Left ventricle myocardium superior (tissue), 1 donor: ENCODE measurements at places on chromosomes 6 and 20. TPM values are rescaled to one million over a fixed set of nuclear protein-coding genes. Genes with fewer than 3 reads are reported as not detected.

- no peak for DNase-seq
These were observed 47.9 kb upstream of the IL17A start for GRCh38 chr6:52138284-52138683.

DNA sequence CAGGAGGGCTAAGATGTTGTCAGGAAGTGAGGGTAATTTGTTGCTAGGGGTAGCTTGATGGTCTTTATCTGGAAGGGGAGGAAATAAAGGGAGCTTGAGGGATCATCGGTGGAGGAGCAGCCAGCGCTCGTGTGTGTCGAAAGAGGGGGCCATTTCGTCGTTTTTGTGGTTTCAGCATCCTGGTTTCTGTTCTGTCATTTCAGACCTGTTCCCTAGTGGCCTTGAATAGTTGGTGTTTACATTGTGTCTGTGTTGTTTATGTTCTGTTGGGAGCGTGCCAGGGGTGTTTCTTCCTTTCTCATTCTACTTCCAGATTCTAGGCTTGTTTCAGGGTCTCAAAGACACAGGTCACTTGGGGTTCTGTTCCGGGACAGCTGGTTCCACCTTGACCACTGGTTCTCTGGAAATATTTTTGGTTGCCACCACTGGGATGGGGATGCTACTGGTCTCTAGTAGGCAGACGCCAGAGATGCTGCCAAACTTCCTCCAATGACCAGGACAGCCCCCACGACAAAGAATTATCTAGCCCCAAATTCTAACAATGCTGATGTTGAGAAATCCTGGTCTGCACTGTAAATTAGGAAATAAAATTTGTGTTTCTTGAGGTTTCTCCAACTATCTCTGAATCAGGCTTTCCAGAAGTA is 113.9 kb upstream of the NAA20 start:
- DNase-seq: peak; percentile 46

The VSX1 gene
- not detected for total RNA-seq

DNA sequence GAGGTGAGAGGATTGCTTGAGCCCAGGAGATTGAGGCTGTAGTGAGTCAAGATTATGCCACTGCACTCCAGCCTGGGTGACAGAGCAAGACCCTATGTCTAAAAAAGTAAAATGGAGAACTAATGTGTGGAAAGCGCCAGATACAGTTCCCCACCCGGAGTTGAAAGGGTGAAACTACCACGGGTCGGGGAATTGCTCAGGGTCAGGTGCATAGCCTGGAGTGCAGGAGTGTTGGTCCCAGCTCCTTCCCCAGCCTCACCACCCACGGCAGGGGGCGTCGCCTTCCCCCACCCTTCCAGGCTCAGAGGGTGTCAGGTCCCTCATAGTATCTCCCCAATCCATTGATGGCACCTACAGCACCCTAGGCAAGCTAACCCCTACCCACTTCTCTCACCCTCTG is 26.1 kb downstream of the C20orf203 start:
- no peak for DNase-seq

DNA sequence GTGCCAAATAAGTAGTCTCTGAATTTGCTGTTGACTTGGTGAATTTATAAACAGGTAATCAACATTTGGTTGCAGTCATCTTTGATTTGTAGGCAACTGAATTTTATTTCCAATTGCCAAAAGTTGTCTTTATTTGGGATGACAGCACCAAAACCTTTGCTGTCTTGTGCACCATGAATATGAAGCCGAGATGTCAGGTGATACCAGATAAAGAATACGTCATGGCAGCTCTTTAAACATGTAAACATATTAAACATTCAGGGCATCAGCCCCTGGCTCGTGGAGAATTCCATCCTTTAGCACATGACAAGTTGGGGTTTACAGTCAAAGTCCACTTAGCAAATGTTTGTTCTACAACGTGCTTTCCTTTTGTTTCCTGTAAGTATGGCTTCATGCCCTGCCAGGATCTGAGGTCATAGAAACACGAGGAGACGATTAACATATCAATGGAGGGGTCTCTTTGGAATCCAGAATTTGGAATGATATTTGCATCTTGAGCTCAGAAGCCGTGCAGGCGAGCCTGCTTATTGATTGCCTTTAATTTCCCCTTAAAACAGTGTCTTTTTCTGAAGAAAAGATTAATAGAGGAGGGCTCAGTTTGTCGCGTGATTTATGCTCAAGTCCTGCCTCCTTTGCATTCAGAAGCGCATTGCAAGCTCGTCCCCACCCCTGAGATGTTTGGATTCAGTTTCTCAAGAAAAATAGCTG is 170.2 kb upstream of the ZNF217 start:
- no peak for DNase-seq

DNA sequence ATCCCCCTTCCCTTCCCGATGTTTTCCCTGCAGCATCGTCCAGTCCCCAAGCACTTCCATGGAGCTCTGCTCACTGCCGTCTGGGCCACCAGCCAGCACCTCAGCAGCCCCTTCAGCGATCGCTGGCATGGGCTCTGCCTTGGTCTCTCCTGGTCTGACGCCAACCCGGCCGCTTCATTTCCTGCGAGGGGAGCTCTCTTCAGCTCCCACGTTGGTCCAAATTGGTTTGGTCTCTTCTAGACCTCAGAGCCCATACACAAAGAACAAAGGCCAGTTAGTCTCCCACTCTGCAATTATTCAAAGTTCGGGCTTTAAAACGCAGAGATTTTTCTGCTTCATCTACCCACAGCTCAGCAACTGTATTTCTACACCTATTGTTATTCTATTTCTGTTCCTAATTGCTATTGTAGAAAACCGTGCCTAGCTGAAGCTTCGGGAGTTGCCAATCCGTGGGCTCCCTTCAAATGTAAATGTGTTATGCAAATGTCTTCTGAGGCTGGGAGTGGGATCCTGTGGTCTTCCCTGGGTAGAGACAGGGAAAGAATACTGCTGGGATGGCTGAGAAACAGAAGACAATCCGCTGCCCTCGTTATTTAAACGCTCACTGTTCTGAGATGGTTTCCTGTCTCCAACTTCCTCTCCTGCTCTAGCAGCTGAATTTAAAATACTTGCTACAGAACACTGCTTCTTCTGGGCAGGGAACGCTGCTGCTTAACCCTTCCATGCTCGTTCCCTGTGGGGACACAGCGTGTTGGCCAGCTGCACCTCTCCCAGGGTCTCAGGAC is 154.2 kb upstream of the QKI start:
- peak; percentile 50 for DNase-seq

The ASIP gene
- total RNA-seq: 9.5 TPM

- DNase-seq: peak; percentile 89
These were observed 59.2 kb downstream of the TRAM2 start for GRCh38 chr6:52517502-52518278.

GRCh38 chr6:22437665-22438064 is 131.7 kb upstream of the HDGFL1 start:
- DNase-seq: no peak

DNA sequence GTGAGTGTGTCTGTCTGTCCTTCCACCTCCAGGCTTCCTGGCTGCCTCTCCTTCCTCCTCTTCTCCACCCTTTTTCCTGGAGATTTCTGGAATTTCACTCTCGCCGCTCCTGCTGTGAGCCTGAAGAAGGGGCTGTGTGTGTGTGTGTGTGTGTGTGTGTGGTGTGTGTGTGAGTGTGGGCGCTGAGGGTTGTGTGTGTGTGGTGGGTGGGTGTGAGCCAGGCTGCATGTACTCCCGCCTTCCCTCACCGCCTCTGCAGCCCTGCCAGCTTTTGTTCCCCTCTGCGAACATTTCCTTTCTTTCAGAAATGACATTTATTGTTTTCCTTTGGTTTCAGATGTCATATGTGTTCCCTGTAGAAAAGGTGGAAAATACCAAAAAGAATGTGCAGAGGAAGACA is 76.0 kb downstream of the SRC start:
- no peak for DNase-seq

DNA sequence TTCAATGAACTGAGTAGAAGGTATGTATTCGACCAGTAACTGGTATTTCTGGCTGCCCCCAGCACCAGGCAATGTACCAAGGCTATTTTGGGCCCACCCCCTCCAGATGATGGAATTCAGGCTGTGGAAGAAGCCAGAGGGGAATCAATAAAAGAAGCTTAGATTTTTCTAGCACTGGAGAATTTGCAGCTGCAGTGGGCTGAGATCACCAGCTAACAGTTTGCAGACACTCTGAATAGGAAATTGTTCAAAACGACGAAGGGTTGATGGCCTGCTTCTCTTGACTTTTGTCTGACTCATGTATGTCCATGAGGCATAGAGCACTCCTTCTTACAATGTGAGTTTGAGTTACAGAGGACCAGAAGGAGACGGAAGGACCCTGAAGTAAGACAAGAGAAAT is 32.4 kb upstream of the FBXO9 start:
- DNase-seq: no peak

DNA sequence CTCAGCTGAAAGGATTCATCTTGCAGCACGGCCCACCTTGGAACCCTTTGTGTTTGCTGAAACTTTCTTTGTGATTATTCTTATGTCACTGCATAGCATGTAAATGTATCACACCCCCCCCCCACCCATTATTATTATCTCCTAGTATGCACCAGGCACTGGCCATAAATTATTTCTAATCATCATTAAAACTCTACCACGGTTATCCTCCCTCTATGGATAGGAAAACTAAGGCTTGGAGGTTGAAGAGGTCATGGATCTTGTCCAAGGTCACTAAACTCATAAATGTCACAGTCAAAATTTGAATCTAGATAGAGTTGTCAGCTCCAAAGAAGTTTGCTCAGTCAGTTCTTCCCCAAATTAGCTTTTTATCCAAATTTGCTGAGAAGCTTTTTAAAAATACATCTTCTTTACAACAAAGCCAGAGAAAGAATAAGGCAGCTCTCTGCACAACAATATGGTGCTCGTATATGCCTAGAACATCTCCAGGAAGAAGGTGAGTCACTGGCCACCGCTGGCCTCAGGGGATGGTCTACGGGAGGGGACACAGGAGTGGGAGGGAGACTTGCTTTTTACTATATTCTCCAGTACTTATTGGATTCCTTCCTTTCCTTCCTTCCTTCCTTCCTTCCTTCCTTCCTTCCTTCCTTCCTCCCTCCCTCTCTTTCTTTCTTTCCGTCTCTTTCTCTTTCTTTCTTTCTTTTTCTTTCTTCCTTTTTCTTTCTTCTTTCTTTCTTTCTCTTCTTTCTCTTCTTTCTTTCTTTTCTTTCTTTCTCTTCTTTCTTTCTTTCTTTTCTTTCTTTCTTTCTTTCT is 134.5 kb downstream of the VEGFA start:
- DNase-seq: no peak

The ZNF831 gene
- 0.17 TPM for total RNA-seq

The ADTRP gene
- total RNA-seq: not detected

DNA sequence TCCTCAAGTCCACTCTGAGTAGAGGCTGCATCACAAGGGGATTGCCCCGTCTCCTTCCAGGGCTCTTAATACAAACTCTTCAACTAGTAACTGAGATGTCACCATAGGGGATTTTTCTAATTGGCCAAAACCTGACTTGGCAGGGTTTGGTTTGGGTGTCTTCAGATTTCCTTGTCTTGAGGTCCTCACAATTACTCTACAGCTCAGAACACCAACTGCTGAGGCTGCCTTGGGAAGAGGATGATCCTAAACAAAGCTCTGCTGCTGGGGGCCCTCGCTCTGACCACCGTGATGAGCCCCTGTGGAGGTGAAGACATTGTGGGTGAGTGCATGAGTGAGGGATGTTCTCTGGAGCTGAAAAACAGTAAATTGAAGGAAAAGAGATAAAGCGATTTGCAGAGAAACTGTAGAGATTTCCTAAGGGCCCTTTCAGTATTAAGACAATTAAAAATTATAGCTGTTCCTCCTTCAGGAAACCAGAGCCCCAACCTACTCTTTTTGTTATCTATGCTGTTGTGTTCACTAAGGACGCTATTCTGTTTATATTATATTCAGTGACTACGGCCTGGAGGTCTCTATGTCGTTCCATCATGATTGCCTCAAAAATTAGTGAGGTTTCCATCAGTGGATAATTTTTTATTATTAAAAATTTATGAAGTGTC is at the start of gene HLA-DQA1:
HLA-DQA1 (plus strand) TSS at position 188 of the 662 bp plus-strand sequence; CDS start at position 241, 53 bp downstream.
- no peak for DNase-seq

GRCh38 chr6:56659721-56660380 is 17.2 kb upstream of the DST start:
- no peak for DNase-seq

DNA sequence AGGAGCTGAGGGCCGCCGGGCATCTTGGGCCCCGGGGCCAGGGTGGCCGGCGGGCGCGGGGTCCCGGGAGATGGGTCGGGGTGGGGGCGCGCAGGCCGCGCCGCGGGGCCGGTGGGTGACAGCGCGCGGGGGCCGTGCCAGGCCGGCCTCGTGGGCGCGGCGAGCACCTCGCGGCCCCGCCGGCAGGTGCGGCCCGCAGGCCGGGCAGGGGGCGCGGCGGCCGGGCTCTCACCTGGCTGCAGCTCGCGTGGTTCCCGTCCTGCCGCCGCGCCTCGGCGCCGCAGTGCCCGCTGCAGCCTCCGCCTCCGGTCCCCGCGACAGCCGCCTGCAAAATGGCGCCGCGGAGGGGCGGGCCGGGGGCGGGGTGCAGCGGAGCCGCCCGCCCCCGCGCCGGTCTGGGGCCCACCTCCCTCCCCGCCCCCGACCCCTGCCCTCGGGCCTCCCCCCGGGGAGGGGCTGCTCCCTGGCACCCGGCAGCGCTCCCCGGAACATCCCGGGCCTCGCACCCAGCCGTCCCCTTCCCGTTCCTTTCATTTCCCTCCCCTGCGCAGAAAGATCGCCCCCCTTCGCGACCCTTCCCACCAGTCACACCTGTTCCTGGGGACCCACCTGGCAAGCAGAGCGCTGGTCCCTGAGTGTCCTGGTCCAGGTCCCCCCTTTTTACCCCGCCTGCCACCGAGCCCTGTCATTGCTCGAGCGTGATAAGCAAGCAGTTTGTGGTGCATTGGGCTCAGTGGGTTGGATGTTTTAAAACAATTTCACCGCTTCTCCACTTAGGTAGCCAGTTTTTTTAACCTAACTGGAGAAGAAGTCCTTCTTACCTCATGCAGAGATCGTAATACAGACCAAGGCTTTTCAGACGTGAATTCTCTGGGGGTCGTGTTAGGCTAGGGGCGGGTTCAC is at the start of gene SLC23A2:
SLC23A2 (minus strand) TSS at position 337 of the 903 bp plus-strand sequence. CDS start 68,948 bp downstream, outside the sequence.
- peak; percentile 75 for DNase-seq

The CALHM5 gene
- total RNA-seq: 2.4 TPM

The MOXD1 gene
- total RNA-seq: 3.5 TPM

The APOBEC2 gene
- total RNA-seq: 237 TPM

The EPPIN gene
- not detected for total RNA-seq

DNA sequence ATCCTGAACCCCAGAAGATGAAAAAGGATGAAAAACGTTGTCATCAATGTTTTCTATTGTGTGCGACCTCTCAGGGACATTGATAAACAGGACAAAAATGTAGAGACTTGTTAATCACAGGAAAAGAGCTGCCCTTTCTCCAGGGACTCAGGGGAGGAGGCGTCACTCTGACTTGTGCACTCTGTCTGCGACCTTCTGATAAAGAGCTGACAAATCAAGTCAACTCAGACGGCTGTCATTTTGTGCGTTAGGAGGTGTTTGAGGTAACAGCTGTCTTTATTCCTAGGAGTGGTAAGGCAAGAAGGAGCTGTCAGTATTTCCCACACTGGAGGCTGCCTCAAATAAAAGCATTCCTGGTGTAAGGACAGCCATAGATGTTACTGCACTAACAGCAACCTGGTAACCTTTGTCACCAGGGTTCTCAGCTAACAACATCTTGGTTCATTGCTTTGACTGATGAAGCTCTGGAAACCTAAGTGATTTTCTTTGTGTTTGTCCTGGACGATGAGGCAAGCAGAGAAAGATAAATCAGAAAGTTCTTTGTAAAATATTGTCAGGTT is 38.6 kb upstream of the NXT1 start:
- no peak for DNase-seq

- no peak for DNase-seq
These were observed 13.0 kb downstream of the PI3 start for GRCh38 chr20:45187693-45188092.

The CST2 gene
- total RNA-seq: not detected
